SW480 (cell line): ENCODE measurements at places on chromosomes 16 and 17.

DNA sequence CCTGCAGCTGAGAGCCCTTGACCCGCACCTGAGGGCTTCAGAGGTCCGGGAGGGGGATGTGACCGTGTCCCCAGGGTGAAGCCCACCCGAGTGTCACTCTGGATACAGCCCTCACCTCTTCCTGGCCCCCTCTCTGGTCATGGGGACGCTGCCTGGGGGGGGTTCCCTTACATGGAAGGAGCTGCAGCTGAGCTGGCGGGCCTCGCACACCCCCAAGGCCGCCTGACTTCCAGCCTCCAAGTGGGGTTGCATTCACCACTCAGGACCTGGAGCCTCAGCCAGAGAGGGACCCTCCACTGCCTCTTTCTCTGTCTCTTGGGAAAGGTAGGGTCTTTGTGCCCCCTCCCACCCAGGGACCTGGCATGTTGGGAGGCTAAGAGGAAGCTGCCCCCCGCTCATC is 284.6 kb downstream of the SEC14L1 start:
- no peak for DNase-seq

DNA sequence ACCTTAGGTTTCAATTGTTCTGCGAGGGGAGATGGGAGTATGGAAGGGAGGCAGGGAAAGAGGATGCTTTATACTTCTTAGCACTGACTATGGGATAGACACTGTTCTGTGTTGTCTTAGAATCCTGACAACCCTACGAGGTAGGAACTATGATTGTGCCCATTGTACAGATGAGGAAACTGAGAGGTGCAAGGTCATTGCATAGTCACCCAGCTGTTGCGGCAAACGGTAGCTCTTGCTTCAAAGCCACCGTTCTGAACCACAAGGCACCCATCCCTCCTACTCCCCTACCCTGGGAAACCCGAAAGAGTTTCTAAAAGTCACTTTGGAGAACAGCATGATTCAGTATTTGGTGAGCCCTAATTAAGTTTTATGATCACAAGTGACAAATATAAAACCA is 7.5 kb downstream of the CCDC40 start:
- DNase-seq: no peak

- no peak for DNase-seq
Observed at GRCh38 chr16:78609402-78610274, 510.2 kb downstream of the WWOX start.

DNA sequence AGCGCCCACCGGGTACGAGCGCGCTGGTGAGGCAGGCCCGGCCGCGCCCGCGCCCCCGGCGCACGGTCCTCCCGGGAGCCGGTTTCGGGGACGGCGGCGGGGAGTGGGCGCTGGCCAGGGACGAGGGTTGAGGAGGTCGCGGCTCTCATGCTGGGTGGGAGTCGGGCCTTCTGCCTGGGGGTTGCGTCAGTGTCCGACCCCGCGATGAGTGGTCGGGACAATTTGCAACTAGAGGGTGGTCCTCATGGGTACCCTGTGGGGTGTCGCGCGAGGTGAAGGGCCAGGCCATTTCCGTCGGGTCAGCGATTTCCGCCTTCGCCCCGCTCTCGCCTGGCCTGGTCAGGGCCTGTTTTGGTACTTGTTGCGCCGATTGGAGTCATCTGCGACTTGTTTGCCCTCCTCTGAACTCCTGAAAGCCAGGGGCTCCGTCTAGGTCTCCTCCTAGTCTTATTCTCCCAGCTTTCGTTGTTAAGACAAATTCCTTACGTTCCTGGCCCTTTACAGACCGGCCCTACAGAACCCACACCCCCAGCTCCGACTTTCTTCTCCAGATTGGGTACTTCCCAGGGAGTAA is 14.9 kb downstream of the NAA60 start:
- no peak for DNase-seq

DNA sequence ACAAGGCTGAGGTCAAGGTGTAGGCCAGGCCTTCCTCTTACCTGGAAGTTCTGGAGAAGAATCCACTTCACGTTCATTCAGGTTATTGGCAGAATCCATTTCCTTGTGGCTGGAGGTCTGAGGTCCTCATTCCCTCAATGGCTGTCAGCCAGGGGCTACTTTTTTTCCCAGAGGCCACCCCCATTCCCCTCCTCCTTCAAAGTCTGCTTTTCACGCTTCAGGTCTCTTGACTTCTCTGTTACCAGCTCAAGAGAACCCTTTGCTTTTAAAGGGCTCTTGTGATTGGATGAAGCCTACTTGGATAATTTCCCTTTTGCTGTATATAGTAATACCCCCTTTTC is 55.1 kb upstream of the LGALS9 start:
- DNase-seq: no peak

- DNase-seq: no peak
Observed at GRCh38 chr16:85583491-85584181, 29.5 kb upstream of the GSE1 start.
